ENCODE measurements at places on chromosomes 2 and 18.
A peak's percentile ranks its signal among the peaks of the same experiment; 100 is the strongest.

DNA sequence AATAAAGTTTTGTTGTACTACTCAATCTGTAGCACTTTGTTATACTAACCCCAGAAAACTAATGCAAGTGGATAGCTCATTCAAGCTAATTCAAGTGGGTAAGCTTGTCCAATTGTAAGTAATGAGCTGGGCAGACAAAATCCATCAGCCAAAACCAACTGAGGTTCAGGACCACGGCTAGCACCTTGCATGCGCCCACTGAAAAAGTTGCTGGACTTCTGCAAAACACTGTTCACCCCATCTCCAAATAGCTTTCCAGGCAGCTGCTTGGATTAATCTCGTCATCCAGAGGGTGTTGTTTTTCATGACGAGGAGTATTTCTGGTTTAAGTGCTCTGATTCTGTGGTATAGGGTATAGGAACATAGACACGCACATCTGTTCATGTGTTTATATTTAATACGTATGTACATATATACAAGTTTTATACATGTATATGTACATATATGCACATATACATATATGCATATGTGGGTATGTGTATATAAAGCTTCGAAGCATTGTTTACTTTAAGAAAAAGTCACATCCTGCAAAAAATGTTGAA is 307.5 kb downstream of the GALR1 start:
- DNase-seq, result no peak

GRCh38 chr2:230798769-230799399 is 65.9 kb upstream of the ITM2C start:
- DNase-seq, result peak; percentile 51

DNA sequence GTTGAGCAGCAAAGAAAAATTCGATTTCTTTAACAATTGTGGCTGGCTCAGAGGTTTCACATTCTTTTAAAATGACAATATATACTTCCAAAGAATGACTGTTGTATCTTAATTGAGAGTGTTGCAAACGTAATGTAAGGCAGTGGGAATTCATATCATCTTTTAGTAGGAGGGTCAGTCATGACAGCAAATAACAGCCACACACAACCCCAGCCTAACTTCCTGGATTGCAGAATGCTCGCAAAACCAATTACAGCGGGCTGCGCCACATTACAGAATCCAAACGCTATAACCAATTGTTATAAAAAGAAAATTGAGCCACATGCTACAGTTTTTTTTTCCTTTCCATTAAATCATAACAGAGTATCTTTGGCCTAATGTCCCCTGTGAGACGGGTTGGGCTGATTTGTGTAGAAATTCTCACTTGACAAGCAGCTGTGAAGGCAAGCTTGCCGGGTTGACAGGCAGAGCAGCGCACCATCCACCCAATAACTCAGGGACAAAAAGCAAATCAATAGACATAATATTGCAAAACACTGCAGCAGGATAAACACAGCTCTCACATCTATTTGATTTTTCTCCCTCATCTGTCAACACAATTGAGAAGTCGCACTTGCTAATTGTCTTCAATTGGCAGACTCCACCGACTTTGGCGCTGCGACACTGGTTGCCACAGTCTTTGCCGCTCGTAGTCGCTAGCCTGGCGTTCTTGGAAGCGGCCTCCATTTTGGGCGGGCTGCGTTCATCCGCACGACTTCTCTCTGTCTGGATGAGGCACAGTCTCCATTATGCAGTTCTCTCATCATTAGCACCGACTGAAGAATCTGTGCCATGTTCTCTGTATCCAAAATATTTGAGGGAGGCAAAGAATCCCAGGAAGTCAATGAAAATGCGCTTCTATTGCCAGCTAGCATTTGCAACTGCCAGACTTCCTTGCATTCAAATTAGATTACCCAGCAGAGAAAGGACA is 95.0 kb upstream of the CCDC68 start:
- no peak for DNase-seq

- no peak for DNase-seq
Observed at GRCh38 chr2:218691234-218691633, 19.3 kb downstream of the STK36 start.

- no peak for DNase-seq
Observed at GRCh38 chr2:46983065-46983801, 67.6 kb upstream of the MCFD2 start.

All from CD8-positive, alpha-beta T cell (primary cell).